ENCODE measurements at places on chromosomes 16 and 17.
A peak's percentile ranks its signal among the peaks of the same experiment; 100 is the strongest.

DNA sequence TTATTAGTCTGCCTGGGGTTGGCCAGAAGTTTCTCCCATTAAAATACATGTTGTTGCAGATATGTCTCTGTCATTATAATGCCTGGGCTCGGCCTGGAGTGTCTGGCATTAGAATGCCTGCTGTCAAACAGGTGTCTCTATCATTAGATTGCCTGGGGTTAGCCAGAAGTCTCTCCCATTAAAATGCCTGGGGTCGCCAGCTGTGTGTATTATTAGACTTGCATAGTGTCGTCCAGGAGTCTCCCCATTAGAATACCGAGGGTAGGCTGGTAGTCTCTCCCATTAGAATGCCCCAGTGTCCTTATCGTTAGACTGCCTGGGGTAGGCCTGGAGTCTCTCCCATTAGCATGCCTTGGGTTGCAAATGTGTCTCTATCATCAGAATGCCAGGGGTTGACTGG lies 2270.8 kb downstream of the TP53TG3F start:
- DNase-seq: no peak

DNA sequence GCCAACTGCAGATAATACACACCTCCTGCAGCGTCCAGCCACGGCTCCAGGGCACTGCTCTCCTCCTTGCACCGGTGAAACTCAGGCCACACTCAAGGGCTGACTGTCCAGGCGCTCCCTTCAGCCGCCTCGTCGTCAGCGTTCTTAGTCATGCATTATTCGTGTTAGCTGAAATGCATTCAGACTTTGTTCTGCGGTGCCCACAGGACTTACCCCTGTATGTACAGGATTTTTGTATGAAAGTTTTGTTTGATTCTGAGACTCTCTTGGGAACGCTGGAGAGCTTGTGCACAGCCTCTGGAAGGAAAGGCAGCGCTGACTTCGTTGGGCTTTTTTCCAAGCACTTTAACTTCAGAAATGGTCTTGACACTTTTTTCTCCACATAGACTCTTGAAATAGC lies 22.1 kb downstream of the CIBAR2 start:
- DNase-seq: no peak

- no peak for DNase-seq
These were observed 2.5 kb upstream of the ZFHX3 start for GRCh38 chr16:73050201-73051099.

DNA sequence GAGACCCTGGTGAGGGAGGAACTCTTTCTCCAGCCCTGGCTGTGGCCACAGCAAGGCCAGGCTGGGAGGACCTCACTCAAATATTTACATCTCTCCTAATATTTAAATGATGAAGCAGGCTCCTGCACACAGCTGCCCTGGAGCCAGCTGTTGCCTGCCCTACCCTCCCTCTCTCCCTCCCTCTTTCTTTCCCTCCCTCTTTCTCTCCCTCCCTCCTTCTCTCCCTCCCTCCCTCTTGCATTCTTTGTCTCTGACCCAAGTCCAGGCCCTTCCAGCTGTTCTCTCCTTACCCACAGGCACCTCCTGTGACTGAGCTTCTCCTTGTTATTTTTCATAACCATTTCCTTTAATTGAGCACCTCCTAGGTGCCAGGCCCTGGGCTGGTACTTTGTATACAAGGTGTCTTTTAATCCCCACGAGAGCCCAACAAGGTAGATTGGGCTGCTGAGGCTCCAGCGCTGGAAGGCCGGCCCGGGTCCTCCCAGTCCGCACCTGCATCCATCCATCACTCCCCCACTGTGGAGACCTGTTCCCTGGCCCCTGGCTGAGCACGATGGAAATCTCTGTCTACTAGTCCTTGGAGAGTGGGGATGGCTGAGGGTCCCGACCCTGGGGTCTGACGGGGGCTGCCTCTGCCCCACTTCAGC lies 242.3 kb downstream of the SEC14L1 start:
- no peak for DNase-seq

- no peak for DNase-seq
These were observed 49.0 kb downstream of the RHOT1 start for GRCh38 chr17:32191306-32191705.

GRCh38 chr16:59392911-59393310 lies 658.8 kb upstream of the GOT2 start:
- no peak for DNase-seq

- no peak for DNase-seq
These were observed 77.5 kb upstream of the CNTNAP4 start for GRCh38 chr16:76199681-76200220.

DNA sequence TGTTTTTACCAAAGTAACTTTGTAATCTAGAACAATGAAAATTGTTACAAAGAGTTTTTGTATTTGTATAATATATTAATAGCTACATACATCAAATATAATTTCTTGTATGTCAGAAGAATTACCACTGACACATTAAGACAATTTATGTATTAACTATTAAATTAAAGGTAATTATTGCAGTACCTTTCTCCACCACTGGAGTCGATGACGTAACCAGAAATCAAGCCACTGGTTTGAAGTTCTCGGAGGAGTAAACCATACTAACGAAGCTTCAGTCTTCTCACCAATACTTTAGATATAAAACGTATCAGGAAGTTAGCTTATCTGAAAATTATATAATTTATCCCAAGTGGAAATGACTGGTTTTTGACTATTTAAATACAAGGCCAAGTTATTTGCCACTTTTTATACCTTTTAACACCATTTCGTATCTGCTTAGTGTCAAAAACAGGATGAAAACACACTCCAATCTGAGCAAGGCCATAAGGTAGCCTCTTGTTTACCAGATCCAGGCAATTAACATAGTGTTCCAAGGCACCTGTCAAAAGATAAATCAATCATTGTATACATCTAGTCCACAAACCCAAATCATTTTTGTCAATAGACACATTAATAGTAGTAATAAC lies 4.3 kb downstream of the POLG2 start:
- DNase-seq: peak; percentile 25

- no peak for DNase-seq
These were observed 10.2 kb upstream of the SMPD3 start for GRCh38 chr16:68458551-68458950.

DNA sequence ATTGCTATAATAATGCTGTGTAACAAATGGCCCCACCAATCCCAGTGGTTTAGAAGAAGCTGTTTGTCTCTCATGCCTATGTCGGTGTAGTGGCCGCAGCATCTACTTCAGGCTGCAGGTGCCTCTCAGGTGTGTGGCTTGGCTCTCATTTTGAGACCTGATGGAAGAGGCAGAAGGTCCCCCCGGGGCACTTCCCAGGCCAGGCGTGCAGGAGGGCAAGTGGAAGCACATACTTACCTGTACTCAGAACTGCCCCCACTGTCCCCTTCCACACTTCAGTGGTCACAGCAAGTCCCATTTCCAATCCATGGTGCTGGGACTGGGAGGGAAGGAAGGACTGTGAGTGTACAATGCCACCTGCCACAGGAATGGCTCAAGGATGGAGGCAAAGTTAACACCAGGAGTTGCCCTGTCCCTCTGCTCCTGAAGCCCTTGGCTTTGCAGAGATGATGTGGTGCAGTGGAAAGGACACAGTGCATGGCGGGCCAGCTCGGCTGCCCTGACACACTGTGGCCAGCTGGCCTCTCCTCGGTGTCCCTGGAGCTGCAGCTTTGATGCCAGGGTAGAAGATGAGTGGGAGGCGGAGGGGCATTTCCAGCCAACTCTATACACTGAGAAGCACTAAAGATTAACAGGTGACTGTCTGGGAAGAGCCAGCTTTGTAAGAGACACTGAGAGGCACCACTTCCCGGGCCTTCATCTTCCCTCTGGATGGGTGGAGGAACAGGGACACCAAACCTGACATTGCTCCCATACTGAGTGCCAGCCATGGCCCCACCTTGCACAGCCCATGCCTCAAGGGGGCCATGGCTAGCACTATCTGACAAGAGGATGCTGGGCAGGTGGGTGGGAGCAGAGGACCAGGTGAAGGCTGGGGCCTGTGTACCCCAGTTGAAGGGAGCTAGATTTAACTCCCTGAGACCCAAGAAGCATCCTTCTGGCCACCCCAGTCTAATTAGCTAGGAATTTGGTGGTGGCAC lies 105.9 kb downstream of the METRNL start:
- no peak for DNase-seq

DNA sequence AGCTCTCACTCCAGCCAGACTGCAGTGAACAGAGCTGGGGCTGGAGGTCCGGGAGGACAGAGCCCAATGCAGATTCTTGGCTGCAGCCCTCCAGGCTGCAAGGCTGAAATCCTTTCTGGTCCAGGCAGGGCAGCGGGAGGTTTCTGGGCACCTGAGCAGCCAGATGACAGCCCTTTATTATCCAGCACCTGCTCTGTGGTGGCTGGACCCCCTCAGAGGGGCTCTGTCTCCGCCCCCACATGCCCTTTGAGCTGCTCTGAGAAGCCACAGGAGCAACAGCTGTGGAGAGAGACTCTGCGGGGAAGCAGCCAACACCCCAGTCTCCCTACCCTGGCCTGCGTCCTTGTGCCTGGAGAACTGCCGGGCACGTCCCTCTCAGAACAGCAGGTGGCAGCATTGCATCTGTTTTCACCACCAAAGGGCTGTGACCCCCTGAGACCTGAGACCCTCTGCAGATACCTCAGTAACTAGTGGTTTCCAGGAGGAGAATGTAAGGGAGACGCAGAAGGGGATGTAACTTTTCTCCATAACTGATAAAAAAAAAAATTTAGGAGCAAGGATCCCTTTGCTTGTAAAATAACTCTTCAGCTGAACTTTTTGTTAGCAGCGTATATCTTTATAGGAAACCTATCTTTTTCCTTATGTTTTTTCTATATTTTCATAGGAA lies 3.7 kb upstream of the CNP start:
- peak; percentile 77 for DNase-seq

- no peak for DNase-seq
These were observed 21.7 kb downstream of the ATP6V0D1 start for GRCh38 chr16:67459066-67459860.

- DNase-seq: no peak
These were observed 3.1 kb downstream of the MINK1 start for GRCh38 chr17:4836221-4836620.

DNA sequence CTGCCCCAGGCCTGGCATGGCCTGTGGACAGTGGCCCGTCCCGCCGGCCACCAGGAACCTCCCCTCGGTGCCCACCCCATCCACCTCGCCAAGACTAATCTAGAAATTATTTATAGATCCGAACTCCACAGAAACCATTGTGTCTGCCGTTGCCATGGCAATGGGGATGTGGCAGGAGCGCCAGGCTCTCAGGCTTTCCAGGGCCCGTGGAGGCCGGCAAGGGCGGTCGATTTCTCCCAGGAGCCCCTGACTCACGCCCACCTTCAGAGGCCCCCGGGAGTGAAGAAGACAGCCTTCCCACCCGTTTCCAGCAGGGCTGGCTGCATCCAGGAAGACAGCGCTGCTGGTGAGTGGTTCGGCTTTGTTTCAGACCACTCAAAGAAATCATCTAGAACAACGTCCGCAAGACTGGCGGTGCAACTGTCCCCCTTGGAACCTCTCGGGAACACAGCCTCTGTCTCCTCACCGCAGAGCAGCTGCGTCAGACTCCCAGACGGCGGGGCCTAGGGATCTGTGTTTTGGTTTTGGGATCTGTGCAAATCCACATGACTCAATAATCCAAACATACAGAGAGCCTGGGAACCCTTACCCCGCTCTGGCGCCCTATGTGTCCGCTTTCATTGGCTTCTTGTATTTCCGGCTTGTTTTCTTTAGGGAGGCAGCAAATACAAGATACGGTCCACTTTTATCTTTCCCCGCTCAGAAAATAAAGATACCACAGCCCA lies 48.5 kb upstream of the ZCCHC14 start:
- no peak for DNase-seq

DNA sequence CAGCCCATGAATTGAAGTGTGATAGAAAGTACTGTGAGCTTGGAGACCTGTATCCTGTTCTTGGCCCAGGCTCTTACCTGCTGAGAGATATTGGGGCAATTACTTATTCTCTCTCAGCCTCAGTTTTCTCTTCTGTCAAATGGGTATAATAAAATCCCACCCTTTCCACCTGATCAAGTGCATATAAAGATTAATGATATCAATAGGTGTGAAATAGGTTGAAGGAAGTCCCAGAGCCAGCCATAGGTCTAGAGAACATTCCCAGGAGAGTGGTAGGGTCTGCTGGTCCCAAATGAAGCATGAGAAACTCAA lies 81.2 kb downstream of the GNAO1 start:
- no peak for DNase-seq

DNA sequence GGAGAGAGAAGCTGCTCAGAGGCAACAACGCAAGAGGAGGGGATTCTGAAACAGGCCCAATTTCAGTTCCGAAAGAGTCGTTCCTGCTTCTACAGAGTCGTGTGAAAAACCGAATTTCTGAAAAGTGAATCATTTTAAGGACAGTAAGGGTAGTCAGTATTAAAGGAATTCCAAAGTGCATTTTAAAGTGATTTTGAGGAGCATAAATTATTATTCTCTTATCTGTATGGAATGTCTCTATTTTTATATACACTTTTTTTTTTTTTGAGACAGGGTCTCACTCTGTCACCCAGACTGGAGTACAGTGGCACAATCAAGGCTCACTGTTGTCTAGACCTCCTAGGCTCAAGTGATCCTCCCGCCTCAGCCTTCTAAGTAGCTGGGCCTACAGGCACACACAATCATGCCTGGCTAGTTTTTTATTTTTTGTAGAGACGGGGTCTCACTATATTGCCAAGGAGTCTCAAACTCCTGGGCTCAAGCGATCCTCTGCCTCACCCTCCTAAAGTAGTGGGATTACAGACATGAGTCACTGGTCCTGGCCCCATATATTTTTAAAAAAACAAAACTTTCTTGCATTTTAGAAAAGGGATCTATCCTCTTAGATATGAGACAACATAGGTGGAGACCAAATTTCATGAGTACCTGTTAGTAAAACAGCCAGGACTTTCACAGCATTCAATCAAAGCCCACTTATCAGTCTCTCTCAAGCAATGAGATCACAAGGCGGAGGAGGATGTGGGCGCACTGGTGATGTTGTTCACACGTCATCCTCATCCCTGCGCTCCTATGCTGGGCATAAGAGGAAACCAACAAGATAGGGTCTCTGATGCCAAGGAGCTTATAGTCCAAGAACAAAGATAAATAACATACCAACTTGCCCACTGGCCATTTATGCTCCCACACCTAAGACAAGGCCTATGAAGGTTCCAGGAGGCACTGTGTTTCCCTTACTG lies 53.2 kb downstream of the SMG6 start:
- DNase-seq: no peak

GRCh38 chr16:81646561-81646960 lies 132.5 kb upstream of the PLCG2 start:
- no peak for DNase-seq

GRCh38 chr17:78996781-78997201 lies 12.8 kb downstream of the CANT1 start:
- no peak for DNase-seq

DNA sequence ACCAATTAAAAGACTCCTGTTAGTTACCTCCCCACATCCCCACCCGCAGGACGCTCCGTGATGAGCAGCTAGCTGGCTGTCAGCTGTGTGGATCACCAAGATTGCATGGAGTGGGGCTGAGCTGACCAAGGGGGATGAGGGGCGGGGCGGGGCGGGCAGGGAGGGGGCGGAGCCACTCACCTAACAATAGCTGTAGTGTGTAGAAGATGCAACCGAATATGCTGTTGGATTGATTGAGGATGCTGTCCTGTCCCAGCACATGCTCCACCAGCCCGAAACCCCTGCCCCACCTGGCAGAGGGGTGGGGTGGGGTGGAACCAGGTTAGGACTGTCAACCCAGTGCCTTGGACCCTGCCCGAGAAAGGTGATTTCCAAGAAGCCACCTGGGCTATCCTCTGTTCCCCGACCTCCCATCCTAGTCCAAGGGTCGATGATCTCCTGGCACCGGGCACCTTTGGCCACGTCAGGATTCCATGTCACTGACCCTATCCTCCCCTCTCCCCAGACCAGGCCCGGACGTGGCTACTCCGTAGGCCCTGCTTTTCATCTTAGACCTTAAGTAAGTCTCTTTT lies 1.4 kb downstream of the VKORC1 start:
- no peak for DNase-seq

GRCh38 chr16:81778861-81779535 lies at the start of gene PLCG2:
TSS of gene PLCG2 (plus strand) at chr16:81779291. CDS start at chr16:81785990, 6,699 bp downstream.
- peak; percentile 31 for DNase-seq
